ENCODE measurements at places on chromosomes 4 and X.

GRCh38 chr4:3306450-3306849 is 13.6 kb downstream of the RGS12 start:
- DNase-seq = no peak

DNA sequence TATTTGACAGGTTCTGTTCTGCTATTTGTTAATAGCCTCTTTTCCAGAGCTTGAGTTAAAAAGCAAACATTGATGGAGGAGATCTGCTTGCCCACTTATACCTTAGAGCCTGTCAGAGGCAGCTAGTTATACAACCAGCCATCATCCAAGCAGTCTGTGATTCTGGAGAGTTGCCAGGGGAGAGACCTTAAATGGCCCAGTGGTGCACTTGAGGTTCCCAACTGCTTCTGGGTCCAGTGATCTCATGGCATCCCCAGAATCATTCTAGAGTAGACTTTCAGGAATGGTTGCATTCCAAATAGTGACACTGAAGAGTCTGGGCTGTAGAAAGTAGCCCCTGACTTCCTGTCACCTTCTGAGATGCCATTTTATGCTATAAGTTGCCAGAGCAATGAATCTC is 160.7 kb downstream of the FHIP1A start:
- DNase-seq = no peak

- no peak for DNase-seq
Observed at GRCh38 chrX:136046295-136047015, 61.2 kb downstream of the SLC9A6 start.

- peak; percentile 62 for DNase-seq
Observed at GRCh38 chr4:54091637-54092404, 8.1 kb upstream of the GSX2 start.

DNA sequence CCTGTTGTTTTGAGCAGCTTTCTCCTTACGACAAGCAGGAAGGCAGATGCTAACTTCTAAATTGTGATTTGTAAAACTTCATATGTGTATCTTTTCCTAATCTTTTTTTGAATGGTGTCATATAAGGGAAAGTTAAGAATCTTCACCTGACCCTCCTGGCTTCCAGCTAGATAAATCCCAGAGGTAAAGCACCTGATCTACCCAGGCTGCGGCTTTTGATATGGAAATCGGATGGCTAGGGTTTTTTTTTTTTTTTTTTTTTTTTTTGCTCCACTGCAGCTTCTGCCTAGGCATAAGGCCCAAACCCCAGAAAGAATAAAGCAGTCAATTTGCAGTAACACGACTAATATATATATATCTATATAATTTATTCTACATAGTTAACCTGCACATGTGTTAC is 10.0 kb downstream of the MAB21L2 start:
- DNase-seq = no peak

- DNase-seq = peak; percentile 90
Observed at GRCh38 chr4:106287353-106287969, 28.5 kb downstream of the TBCK start.

- no peak for DNase-seq
Observed at GRCh38 chrX:53711436-53711835, 24.9 kb upstream of the HUWE1 start.

- no peak for DNase-seq
Observed at GRCh38 chrX:14309431-14309830, 219.9 kb upstream of the GLRA2 start.

GRCh38 chrX:143536176-143536575 is 18.9 kb upstream of the SPANXN3 start:
- no peak for DNase-seq

Measured in fibroblast of skin of right biceps (primary cell).